G401 (cell line): ENCODE measurements at places on chromosomes 7 and 10. TPM values are rescaled to one million over a fixed set of nuclear protein-coding genes. Genes with fewer than 3 reads are reported as not detected.

Gene OR2A42
- not detected in 2 replicates for total RNA-seq

Gene TDRD1
- total RNA-seq, result not detected in 2 replicates

Gene HOXA5
- 0.81 and 1.6 TPM in 2 replicates for total RNA-seq

Gene FFAR4
- not detected in 2 replicates for total RNA-seq

Gene TET1
- 3.1 and 6.7 TPM in 2 replicates for total RNA-seq

Gene ANKIB1
- 24.7 and 46.3 TPM in 2 replicates for total RNA-seq

Gene RAMP3
- total RNA-seq, result not detected in 2 replicates

Gene HMX2
- total RNA-seq, result not detected in 2 replicates

Gene COA1
- 135 and 184 TPM in 2 replicates for total RNA-seq

Gene TEX47
- total RNA-seq, result not detected in 2 replicates

Gene CLRN3
- total RNA-seq, result not detected in 2 replicates

Gene PVRIG
- total RNA-seq, result not detected in 2 replicates

Gene OR9A2
- not detected in 2 replicates for total RNA-seq

Gene FGFR2
- 279 and 323 TPM in 2 replicates for total RNA-seq

Gene BTBD16
- not detected in 2 replicates for total RNA-seq

Gene CCL26
- total RNA-seq, result not detected in 2 replicates

Gene ELFN1
- 7.6 and 22.2 TPM in 2 replicates for total RNA-seq

Gene CPN1
- not detected in 2 replicates for total RNA-seq

Gene INA
- total RNA-seq, result 26.6 and 41.8 TPM in 2 replicates

Gene CHST3
- 26.6 and 29.9 TPM in 2 replicates for total RNA-seq

Gene PNLIPRP3
- not detected in 2 replicates for total RNA-seq

Gene STAMBPL1
- total RNA-seq, result not detected in 2 replicates

Gene TMEM196
- not detected in 2 replicates for total RNA-seq

Gene MAGI2
- total RNA-seq, result not detected in 2 replicates

Gene DOCK1
- total RNA-seq, result 28.7 and 36.6 TPM in 2 replicates

Gene SPOCK2
- 0.12 and 0.17 TPM in 2 replicates for total RNA-seq

Gene RNF148
- total RNA-seq, result not detected in 2 replicates

Gene SPDYE1
- total RNA-seq, result not detected in 2 replicates

Gene DBNL
- total RNA-seq, result 101 and 119 TPM in 2 replicates

Gene CALCR
- total RNA-seq, result not detected in 2 replicates

Gene TMEM213
- not detected in 2 replicates for total RNA-seq

Gene PRTFDC1
- 32.6 and 46.6 TPM in 2 replicates for total RNA-seq

Gene CCSER2
- total RNA-seq, result 11.6 and 19.4 TPM in 2 replicates

Gene ORC5
- 33.8 and 79.2 TPM in 2 replicates for total RNA-seq

Gene PWWP2B
- total RNA-seq, result 24.5 and 27.6 TPM in 2 replicates

Gene SFRP5
- not detected in 2 replicates for total RNA-seq

Gene LUC7L2
- total RNA-seq, result 53.2 and 71.8 TPM in 2 replicates

Gene HOXA2
- total RNA-seq, result not detected in 2 replicates

Gene IFIT1
- 19.2 and 21.7 TPM in 2 replicates for total RNA-seq
